Natural killer cell treated with Interleukin-12 subunit alpha and Interleukin-12 subunit beta and Interleukin-15 and Interleukin-18, amount 100 ng/mL, for 72 hours (primary cell): ENCODE measurements at places on chromosomes 2 and 18. TPM values are rescaled to one million over a fixed set of nuclear protein-coding genes. Genes with fewer than 3 reads are reported as not detected.

GRCh38 chr2:152176113-152176714, 651 bp upstream of the STAM2 start:
- no peak for DNase-seq
- H3K27ac ChIP-seq: peak overlapping the region; percentile 100
- H3K4me1 ChIP-seq: peaks cover 23% of the 10 kb centered on the region
- no peaks in the 10 kb centered on the region for H3K36me3 ChIP-seq
- peaks cover 3% of the 10 kb centered on the region for H3K27me3 ChIP-seq
- H3K4me3 ChIP-seq: peak overlapping the region; percentile 94

- H3K27ac ChIP-seq: no peak overlapping the region
- no peaks in the 10 kb centered on the region for H3K4me1 ChIP-seq
- no peak for DNase-seq
- H3K36me3 ChIP-seq: no peaks in the 10 kb centered on the region
Measured at GRCh38 chr2:105597011-105597805, 147.5 kb upstream of the NCK2 start.

DNA sequence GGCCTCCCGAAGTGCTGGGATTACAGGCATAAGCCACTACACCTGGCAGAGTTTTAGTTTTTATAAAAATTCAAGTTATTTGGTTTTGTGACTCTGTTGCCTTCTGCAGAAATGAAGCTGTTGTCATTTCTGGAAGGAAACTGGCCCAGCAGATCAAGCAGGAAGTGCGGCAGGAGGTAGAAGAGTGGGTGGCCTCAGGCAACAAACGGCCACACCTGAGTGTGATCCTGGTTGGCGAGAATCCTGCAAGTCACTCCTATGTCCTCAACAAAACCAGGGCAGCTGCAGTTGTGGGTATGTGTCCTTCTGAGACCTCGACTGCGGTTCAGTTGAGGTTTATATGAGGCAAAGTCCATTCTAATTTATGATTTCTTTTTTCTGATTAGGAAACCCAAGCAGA, 7.2 kb downstream of the MTHFD2 start:
- DNase-seq: peak; percentile 63
- H3K4me1 ChIP-seq: peaks cover 59% of the 10 kb centered on the region
- H3K27me3 ChIP-seq: no peaks in the 10 kb centered on the region
- peaks cover 35% of the 10 kb centered on the region for H3K36me3 ChIP-seq
- peak overlapping the region; percentile 83 for H3K4me3 ChIP-seq
- H3K27ac ChIP-seq: peak overlapping the region; percentile 99

The TRIM43 gene
- total RNA-seq: not detected
